ENCODE measurements at places on chromosomes 16 and 17.

GRCh38 chr16:85469929-85470590, 143.1 kb upstream of the GSE1 start:
- no peak for DNase-seq

DNA sequence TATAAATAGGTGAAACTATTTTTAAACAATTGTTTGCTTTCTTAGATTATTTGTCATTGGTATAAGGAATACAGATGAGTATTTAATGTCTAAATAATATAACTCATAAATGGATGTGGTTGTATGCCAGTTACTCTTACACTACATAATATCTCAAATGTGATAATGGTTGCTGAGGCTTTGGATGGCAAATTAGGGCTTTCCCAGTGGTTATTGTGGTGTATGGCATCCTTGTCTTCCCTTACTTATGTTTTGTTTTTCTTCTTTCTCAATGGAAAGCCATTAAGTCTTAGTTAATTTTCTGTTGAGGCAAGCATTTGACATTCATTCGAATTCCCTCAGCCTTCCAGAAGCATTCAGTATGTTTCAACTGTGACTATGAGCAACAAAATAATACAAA, 10.5 kb downstream of the OMG start:
- no peak for DNase-seq

- no peak for DNase-seq
Observed at GRCh38 chr17:42023524-42024349, 3.8 kb downstream of the NKIRAS2 start.

- no peak for DNase-seq
Observed at GRCh38 chr17:79072544-79072943, 2.1 kb upstream of the ENGASE start.

- no peak for DNase-seq
Observed at GRCh38 chr16:63311313-63311712, 1275.1 kb upstream of the CDH8 start.

GRCh38 chr17:81489012-81489997, 23.3 kb downstream of the ACTG1 start:
- DNase-seq = no peak

GRCh38 chr17:67452681-67453554, 75.8 kb downstream of the PITPNC1 start:
- no peak for DNase-seq

DNA sequence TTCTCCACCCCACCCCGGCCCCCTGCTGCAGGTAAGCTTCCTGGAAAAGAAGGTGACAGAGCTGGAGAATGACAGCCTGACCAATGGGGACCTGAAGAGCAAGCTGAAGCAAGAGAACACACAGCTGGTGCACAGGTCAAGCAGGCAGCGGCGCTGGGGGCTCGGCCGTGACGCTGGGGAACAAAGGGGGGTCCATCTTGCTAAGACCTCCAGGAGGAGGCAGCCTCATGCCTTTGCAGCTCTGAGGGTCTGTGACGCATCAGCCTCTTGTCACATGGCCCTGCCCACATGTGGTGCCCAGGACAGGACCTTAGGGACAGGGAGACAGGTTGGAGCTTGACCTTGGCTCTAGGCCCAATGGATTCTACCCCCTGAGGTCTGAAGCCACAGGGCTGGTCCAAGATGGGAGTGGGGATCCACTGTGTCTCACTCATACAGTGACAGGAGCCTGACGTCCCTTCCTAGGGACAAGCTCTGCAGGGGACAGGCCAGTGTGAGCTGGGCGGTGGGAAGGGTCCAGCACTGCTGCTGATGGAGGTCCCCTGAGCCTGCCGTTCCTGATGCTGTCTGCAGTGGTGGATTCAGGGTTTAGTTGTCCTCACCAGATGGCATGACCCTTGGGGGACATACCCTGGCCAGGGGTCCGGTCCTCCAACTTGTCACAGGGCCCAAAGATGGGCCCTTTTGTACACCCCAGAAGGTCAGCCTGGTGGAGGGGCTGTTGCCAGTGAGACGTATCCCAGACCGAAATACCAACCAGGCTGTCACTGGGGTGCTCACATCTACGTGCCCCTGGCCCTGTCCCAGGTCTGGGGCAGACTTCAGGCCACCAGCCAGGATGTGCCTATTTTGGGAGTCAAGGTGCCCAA, 132.6 kb downstream of the RAB11FIP4 start:
- no peak for DNase-seq

GRCh38 chr16:9791556-9791955, 390.7 kb downstream of the GRIN2A start:
- no peak for DNase-seq

- DNase-seq = no peak
Observed at GRCh38 chr17:36106493-36106835, 2.8 kb downstream of the CCL4 start.

DNA sequence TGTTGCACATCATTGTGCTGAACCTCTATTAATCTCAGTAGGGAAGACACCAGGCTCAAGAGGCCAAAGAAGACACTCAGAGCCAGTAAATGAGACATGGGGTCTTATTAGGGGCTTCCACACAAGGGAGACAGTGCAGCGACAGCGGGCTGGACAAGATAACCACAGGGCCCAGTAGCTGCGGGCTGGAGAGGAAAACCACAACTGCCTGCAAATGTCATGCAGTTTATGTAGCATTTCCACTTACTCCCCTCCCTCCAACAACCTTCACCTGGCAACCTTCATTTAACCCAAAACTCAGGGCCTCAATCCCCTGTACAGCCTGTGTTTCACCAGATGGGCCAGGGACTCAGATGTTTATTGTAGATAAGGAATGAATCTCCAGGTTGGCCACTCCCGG, 185.6 kb downstream of the UTP18 start:
- DNase-seq = no peak

DNA sequence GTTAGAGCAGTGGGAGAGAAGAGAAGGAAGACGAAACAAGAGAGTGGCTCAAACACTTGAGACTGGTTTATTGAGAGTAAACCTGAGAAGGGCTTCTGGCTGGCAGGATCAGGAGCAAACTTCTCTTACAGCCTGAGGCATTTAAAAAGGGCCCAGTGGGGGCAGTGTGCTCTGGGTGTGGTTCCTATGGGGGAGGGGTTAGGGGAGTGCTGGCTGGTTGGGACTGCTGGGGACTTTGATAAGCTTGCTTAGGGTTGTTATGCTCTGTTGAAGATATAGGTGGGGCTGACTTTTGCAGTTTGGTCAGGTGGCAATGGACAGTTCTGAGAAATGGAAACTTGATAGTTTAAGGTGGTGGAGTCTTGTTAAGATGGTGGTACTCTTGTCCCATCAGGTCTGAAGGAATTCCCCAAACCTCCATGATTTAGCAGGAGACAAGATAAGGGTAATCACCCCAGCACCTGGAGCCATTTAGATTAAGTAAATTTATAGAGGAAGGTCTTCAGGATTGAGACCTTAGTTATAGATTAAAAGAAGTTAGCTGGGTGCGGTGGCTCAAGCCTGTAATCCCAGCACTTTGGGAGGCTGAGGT, 79.3 kb downstream of the EMP2 start:
- no peak for DNase-seq

DNA sequence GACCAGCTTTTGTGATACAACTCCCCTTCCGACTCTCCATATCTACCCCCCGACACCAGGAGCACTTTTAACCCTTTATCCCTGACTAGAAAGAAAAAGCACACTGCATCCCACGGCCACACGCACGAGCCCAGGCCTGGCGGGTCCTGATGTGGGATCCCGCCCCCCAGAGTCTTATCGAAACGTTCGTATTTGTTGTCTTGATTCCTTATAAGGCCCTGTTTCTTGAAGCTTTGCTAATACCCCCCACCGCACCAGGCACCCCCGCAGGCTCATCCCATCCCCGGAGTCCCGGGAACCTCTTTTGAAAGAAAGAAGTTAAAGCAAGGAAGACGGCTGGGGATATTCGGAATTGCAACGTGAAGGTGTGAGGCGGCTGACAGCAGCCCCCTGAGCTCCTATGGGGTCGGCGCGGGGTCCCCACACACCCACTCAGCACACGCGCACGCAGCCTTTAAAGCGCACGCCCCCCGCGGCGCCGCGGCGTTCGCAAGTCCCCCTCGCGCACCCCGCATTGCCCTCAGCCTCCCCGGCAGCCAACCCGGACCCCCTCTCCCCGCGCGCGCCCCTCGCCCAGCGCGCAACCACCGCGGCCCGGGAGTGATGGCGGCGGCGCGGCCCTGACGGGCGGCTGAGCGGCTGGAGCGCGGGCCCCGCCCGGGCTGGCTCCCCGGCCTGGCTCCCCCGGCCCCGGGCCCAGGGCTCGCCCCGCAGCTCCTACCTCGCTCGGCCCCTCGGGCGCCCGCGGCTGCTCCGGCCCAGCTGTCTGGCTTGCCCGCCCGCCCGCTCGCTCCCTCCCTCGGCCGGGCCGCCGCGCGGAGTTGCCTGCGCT, 448 bp downstream of the STAT5B start:
- DNase-seq = no peak

- DNase-seq = peak; percentile 56
Observed at GRCh38 chr17:9880582-9880999, 24.5 kb downstream of the RCVRN start.

DNA sequence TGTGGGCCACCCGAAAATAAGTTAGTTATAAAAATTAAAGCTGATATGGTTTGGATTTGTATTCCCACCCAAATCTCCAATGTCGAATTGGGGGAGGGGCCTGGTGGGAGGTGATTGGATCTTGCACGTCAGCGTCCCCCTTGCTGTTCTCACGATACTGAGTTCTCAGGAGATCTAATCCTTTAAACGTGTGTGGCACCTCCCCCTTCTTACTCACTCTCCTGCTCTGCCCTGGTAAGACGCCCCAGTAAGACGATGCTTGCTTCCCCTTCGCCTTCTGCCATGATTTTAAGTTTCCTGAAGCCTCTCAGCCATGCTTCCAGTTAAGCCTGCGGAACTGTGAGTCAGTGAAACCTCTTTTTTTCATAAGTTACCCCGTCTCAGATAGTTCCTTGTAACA, 35.4 kb downstream of the SYCE1L start:
- no peak for DNase-seq

DNA sequence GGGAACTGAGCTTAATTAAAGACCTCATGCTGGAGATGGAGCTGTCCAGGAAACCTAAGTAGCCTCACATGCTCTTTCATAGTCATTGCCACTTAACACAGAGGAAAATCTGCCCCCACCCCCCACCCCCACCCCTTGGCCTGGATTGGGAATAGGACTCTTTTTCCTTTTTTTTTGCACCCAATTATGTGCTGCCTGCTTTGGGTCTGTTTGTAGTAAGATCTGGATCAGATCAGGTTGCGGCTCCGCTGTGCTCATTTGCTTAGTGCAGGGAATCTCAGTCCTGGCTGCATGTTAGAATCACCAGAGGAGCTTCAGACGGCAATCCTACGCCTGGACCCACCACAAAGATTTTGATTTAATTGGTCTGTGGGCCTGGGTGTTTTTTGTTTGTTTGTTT, 219.0 kb downstream of the UTP18 start:
- DNase-seq = no peak

- DNase-seq = no peak
Observed at GRCh38 chr17:13230350-13231264, 212.8 kb upstream of the ELAC2 start.

DNA sequence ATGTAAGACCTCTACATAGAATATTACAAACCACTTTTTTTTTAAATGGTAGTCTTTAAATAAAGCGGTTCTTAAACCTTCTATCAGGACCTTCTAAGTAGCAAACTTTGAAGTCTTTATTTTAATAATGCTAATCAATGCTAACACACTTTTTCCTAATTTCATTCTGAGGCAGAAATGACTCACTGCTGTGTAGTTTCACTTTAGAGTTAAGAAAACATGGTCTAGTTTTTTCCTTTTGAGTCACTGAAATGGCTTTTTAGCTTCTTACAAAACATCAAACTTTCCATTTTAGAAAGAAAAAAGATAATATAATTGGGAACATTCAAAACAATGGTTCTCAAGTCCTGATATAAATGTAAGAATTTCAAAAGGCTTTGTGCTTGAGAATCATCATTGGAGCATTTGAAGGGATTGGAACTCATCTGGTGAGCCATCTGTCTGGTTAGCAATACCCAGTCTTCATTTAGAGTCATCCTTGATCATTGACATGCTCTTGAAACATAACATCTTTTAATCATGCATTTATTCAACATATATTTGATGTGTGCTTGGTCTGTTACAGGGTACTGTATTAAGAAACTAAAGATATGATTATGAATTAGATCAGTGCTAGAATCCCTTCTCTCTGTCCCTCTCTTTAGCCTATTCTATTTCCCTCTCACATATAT, 258.3 kb upstream of the MON1B start:
- no peak for DNase-seq

DNA sequence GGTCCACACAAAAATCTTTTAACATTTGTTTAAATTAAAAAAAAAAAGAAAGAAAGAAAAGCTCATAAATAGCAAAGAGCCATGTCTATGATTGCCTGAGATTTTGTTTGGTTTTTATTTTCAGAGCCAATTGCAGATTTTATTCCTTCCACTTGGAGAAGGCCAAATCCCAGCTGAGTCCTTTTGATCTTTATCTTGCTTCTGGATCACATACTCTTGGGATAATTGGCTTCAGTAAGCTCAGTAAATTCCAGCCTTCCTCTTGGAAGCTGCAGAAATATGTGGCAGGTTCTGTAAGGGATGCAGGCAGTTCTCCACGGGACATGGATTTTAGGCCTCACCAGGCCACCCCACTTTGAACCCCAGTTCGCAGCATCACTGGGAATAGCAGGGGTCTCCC, 63.3 kb upstream of the TMC5 start:
- DNase-seq = no peak

GRCh38 chr16:70298988-70299938, at the start of gene DDX19B:
Gene DDX19B (plus strand): TSS chr16:70299186. CDS start chr16:70299298, 112 bp downstream.
- DNase-seq = peak; percentile 35

DNA sequence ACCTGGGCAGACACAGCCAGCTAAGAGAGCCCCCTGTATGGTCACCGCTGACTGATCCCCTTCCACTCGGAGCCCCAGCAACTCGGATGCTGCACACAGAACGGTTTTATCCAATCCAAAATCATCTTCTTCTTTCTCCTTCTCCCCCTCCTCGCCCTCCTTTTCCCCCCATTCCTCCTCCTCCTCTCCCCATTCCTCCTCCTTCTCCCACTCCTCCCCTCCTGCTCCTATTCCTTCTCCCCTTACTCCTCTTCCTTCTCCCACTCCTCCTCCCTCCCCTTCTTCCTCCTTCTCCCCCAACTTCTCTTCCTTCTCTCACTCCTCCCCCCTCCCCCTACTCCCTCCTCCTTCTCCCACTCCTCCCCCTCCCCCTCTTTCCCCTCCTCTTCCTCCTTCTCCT, 30.4 kb upstream of the MEAK7 start:
- no peak for DNase-seq

All from HTR-8/SVneo (cell line).